ENCODE measurements at places on chromosomes 2 and 18.

DNA sequence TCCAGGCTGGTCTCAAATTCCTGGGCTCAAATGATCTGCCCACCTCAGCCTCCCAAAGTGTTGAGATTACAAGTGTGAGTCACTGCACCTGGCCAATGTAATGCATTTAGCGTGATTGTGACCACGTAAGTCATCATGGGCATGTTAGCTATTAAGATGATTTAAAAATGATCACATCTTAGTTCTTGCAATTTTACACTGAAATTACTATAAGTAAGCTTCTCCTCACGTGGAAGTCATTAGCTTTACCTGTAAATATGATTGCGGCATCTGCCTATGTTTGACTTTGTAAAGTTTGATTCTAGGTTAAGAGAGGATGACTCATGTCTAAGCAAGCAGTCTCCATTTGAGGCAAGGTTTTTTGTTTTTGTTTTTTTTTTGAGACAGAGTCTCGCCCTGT is 85.5 kb downstream of the PMAIP1 start:
- DNase-seq, result no peak

DNA sequence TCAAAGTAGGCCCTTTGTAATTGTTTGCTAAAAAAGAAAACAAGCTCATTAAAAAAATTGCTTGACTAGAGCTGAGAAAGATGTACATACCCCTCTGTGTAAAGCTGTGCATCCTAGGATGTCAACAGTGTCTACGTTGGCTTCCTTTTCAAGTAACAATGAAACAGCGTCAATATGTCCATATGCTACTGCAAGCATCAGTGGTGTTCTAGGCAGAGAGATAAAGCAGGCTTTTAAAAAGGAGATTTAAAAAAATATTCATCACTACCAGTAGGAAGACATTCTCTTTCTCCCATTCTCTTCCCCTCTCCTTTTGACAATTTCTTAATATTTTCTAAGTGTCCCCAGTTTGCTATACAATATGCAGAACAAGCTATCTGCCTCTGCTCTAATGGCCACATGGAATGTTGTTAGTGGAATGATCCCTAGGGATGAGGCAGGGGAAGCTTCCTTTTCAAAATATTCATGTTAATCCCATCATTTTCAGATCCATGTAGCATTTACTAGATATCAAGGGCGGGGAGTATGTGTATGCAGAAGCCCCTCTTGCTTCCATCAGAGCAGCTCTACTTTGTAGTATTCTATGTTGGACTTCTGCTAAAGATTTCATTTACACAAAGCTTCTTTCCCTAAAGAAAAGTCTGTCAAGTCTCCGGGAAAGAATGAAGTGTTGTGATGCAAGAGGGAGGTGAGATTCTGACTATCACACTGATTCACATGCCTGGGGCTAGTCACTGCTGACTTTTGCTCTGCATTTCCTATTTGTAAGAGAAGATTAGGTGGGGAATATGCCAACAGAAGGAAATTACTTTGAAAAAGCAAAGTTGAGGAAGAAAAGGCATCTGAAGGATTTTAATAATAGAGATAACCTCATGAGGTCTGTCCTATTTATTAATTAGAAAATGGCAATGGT is 81.5 kb upstream of the PGAP1 start:
- no peak for DNase-seq

- no peak for DNase-seq
Observed at GRCh38 chr2:20207051-20207450, 17.9 kb downstream of the SDC1 start.

DNA sequence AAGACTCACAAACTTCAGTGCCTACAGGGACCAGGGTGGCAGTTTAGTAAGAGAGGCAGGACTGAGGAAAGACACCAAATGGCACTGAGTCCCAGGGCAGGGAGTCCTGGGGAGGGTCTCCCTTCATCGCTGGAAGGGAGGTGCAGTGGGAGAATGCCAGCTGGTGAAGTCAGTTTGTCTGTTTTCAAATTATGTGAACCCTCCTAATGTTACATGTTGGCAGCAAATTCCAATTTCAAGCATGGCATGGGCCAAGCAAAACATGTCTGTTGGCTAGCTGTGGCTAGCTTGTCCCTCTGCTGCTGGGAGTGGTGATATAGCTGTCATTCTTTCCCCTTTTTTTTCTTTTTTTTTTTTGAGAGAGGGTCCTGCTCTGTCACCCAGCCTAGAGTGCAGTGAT is 55.9 kb upstream of the HAAO start:
- no peak for DNase-seq

- DNase-seq, result no peak
Observed at GRCh38 chr18:58272779-58273435, 228.9 kb downstream of the NEDD4L start.

GRCh38 chr2:190431907-190432306 is 23.8 kb downstream of the MFSD6 start:
- DNase-seq, result no peak

- no peak for DNase-seq
Observed at GRCh38 chr2:27736890-27737204, 34.7 kb upstream of the MRPL33 start.

GRCh38 chr2:190088917-190089316 is 26.4 kb upstream of the MSTN start:
- no peak for DNase-seq

- DNase-seq, result no peak
Observed at GRCh38 chr18:48024881-48025660, 94.6 kb upstream of the SMAD2 start.

- DNase-seq, result no peak
Observed at GRCh38 chr2:201144101-201145051, 28.4 kb downstream of the CFLAR start.

- no peak for DNase-seq
Observed at GRCh38 chr2:226159875-226160479, 639.6 kb downstream of the IRS1 start.

GRCh38 chr2:10048501-10049171 is 5.3 kb downstream of the KLF11 start:
- no peak for DNase-seq

- DNase-seq, result no peak
Observed at GRCh38 chr18:61827591-61827990, 65.2 kb downstream of the RNF152 start.

DNA sequence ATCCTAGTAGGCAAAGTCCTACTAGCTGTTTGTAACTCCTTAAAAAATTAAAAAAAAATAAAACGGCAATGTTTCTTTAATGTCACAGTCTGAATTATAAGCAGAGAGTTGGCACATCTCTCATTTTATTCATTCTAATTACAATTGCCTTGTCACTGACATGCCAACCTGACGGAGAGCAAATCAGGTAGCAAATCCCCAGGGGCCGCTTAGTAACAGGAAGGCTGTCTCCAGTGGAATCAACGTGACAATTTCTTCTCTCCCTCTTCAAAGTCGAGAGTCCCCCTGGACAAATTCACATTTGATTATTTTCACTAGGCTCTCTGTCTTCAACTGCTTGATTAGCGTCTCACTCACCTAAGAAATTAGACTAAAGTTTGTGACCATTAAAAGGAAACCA is 1598.9 kb upstream of the PIK3C3 start:
- no peak for DNase-seq

DNA sequence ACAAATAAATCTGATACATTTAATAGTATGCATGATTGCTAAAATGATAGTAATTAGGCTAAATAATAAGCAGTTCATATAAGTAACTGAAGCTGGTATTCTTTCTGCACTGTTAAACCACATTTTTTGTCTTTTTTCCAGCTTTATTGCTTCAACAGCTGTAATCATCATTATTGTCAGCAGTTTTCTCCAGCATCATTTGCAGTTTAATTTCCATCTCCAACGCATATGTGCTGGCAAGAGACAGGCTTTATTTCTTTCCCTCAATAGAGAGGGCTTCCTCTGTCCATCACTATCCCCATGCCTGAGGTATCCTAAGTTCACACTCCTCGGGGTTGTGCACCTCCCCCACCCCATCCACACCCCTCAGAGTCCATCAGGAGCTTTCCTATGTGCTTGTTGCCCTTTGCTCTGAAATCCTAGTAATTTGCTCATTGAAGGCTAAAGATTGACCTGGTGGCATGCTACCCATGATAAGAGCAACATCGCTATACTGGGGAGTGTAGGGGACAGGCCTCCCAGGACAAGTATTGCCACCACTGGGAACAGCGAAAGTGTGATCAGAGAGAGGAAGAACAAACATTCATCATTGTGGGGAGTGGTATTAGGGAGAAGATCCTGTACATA is 37.1 kb downstream of the B4GALT6 start:
- no peak for DNase-seq

Measured in stimulated activated CD4-positive, alpha-beta T cell treated with anti-CD3 and anti-CD28 coated beads, TNF-alpha, amount 100 ng/mL, for 4 hours (primary cell).